ENCODE measurements at places on chromosomes 4 and X.

DNA sequence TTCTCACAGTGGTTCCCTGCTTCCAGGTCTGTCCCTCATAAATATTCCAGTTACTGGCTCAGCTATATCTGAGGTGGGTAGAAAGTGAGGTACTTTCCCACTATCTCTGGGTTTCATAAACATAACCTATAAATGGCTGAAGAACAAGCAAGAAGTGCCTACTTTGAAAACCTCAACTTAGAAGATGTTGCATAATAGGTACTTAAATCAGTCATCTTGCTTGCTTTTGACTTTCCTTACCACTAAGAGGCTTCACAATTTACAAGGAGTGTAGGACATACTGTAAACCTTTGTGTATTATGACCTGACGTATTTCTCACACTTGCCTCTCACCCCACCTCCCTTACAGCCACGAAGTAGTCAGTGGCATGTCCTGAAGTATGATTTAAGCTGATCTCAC, 145.9 kb downstream of the PCDH19 start:
- no peak for DNase-seq

DNA sequence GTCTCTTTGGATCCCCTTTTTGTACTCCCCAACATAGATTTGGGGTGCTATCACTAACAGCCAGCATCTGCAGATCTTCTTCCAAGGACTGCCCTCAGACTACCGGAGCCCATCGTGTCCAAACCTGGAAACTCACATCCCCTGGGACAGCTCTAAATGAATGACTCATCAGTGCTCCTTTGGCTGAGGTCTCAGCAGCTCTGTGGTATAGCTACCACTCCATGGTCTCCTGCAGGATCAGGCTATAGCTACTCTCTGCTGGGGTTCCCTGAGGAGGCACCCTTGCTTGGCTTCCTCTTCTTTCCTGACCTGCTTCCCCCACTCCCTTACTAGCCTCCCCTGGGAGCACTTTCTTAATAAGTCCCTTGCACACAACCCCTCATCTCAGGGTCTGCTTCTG, 97.5 kb upstream of the PRPS2 start:
- no peak for DNase-seq

DNA sequence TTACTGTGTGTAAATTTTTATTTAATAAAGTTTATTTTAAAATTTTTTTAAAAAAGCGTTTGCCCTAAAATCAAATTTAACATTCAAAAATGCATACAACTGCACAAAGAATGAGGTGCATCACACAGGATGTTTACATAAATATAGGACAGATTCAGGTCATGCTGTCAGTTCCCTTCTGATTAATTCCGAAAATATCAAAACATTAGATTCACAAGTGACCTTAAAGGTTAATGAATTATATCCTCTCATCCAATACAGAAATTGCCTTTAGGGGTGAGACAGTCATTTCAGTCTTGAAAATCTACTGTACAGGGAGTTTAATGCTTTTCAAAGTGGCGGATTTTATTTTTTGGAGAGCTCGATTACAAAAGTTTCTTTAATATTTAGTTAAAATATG, 208.7 kb upstream of the FTHL17 start:
- DNase-seq, result no peak

DNA sequence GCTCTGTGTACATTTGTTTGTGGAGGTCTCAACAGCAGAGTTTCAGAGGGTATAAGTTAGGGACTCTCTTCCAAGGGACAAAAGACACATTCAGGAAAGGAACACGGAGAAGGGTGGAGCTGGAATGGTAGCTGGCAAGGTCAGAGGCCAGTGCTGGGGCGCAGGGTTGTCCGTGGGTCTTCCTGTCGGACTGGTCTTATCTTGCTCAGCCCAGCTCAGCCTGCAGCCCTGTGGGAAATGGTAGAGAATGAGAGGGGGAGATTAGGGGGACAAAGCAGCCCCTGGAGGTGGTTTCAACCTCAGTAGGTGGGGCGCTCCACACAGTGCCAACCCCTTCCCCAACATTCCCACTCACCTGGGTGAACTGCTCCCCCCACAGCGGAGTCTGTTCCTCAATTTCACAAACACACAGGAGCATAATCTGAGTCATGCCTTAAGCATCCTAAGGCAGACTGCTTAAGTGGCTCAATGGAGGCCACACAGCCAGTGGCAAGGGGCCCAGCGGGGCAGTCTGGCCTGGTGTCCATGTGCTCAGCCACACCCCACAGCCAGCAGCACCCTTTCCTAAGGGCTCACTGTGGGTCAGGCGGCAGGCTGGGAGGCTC, 6.9 kb upstream of the HDAC6 start:
- no peak for DNase-seq

- DNase-seq, result no peak
Measured at GRCh38 chrX:45840411-45840950, 639.8 kb upstream of the DIPK2B start.

- peak; percentile 24 for DNase-seq
Measured at GRCh38 chrX:110671068-110671803, 124.4 kb downstream of the CHRDL1 start.

GRCh38 chr4:79495447-79495846, 87.4 kb upstream of the GK2 start:
- DNase-seq, result no peak

- DNase-seq, result peak; percentile 8
Measured at GRCh38 chr4:127856813-127857447, 23.8 kb upstream of the PLK4 start.

DNA sequence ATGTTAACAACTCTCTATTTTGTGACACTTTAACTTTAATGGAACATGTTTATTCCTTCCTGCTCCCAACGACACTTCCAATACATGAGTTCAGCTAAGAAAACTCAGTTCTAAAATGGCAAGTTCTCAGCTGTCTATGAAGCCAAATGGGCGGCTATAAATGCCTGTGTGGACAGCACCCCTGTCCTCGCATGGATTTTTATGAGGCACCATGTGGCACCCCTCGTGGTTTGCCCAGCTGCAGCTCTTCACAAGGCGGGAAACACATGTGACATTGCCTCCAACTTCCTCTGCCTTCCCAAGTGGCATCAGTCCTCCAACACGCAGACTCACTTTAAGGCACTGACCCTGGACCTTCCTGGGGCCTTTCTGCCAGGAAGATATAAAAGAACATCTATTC, 48.0 kb downstream of the SH3RF1 start:
- no peak for DNase-seq

GRCh38 chr4:166314902-166315301, 441.9 kb downstream of the TLL1 start:
- no peak for DNase-seq

- DNase-seq, result peak; percentile 5
Measured at GRCh38 chr4:148444296-148445070, 2.3 kb upstream of the NR3C2 start.

All from Kasumi-1 (cell line).